Activated T-cell treated with anti-CD3 and anti-CD28 coated beads for 48 hours (primary cell): ENCODE measurements at places on chromosomes 4 and X.

GRCh38 chr4:13984991-13985800 lies 357.7 kb upstream of the BOD1L1 start:
- no peak for DNase-seq

DNA sequence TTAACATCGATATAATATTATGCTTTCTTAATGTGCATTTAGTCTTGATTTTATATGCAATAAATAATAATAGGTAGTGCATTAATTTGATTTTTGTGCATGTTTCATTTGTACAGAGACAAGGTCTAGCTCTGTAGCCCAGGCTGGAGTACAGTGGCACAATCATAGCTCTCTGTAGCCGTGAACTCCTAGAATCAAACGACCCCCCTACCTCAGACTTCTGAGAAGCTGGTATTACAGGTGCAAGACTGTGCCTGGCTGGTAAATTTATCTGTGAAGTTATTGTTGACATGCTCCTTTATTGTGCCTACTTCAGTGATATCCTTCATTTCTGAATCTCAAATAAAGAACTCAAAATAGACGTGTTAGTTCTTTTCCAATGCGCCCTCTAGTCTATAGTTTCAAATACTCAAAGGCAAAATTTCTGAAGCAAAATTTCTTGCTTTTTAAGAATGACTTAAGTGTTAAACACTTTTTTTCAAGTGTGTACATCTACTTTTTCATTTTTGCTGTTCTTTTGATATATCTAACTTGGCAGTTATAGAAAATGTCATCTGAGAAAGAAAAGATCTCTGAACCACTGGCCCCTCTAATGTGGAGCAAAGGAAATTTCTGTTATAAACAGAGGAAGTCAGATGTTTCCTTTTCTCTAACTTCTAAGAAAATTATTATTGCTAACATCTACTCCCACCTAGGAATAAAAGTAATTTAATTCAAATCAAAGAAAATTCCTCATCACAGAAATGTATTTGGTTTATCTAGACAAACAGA lies 28.3 kb upstream of the GUCY1A1 start:
- no peak for DNase-seq

GRCh38 chrX:130012683-130013082 lies 30.2 kb downstream of the BCORL1 start:
- no peak for DNase-seq

- no peak for DNase-seq
These were observed 4.5 kb downstream of the CXXC4 start for GRCh38 chr4:104490096-104490769.

GRCh38 chr4:123821861-123822260 lies 425.3 kb downstream of the SPRY1 start:
- no peak for DNase-seq
